K562 (cell line): ENCODE measurements at places on chromosomes 13 and 19. TPM values are rescaled to one million over a fixed set of nuclear protein-coding genes. Genes with fewer than 3 reads are reported as not detected.

DNA sequence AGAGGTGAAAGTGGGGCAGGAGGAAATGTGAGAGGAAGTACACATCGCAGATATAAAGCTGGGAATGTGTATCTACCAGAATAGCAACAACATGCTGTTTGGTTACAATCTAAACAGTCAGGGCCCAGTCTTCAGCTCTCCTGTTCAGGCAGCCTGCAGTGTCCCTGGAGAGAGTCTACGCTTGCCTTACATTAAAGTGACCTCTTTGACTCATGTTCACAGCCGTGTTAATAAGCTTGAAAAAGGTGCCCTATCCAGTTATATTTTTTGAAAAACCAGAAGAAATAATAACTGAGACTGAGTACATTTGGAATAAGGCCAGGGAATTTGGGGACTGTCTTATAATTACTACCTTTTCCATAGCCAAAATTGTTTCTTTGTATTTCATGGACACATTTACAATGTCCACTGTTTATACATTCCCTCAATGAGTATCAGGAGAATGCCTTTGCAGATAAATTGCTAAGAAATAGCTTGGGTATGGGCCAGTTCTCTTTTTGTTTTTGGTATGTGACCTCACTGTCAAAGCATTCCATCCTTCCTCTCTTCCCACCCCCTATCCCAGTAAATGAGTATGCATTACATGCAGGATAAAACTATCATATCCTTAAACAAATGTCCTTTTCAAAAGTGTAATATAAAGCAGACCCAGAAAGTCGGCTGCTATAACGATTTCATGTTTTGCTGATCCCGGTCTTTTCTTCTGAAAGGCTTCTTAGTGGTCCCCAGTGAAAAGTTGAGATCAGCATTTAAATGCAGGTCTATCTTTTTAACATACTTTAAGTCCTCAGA, 82.6 kb downstream of the PCDH9 start:
- no peaks in the 10 kb centered on the region for H3K4me1 ChIP-seq
- H3K27ac ChIP-seq = no peak overlapping the region
- H3K27me3 ChIP-seq = no peaks in the 10 kb centered on the region
- H3K4me3 ChIP-seq = no peak overlapping the region
- no peaks in the 10 kb centered on the region for H3K36me3 ChIP-seq

- peaks cover 47% of the 10 kb centered on the region; the same call in 2 of the 3 replicates for H3K36me3 ChIP-seq
- peaks cover 31% of the 10 kb centered on the region for H3K4me1 ChIP-seq
- peak; percentile 64 for DNase-seq
- peak overlapping the region; percentile 77 for H3K27ac ChIP-seq
These were observed 799 bp downstream of the NR1H2 start for GRCh38 chr19:50377051-50377461.

DNA sequence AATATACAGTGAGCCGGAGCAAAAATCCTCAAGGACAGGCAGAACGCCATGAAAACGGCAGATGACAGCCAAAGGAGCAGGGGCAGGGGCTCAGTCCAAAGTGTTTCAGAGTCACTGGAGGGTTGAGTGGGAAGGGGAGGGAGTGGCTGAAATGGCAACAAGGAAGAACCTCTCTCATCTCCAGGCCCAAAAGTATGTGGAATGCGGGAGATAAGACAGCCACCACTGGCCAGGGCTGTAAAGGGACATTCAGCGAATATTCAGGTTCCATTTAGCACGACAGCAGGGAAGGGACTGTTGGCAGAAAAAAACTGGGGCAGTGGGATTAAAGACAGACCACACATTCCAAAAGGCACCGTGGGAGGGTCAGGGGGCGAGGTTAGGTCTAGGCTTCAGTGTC, 48.4 kb downstream of the USPL1 start:
- no peaks in the 10 kb centered on the region for H3K27me3 ChIP-seq
- no peak overlapping the region for H3K4me3 ChIP-seq
- peak; percentile 58 for DNase-seq

DNA sequence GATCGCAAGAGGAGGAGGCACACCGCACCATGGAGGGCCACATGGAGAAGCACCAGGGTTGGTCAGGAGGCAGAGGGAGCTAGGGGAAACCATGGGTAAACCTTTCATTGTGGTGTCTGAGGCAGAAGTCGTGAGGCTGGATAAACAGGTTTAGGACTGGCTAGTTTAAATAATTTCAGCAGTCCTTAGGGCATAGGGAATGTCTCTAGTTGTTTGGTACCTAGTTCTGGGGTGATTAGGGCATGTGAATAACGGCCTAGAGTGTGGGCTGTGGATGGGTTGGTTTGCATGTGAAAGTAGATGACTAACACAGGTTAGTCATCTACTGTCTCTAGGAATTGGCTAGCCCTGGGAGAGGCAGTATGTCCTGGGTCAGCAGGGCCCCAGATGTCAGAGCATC, 102.3 kb downstream of the STOML3 start:
- H3K27me3 ChIP-seq = no peaks in the 10 kb centered on the region
- no peak overlapping the region for H3K4me3 ChIP-seq
- H3K36me3 ChIP-seq = no peaks in the 10 kb centered on the region

DNA sequence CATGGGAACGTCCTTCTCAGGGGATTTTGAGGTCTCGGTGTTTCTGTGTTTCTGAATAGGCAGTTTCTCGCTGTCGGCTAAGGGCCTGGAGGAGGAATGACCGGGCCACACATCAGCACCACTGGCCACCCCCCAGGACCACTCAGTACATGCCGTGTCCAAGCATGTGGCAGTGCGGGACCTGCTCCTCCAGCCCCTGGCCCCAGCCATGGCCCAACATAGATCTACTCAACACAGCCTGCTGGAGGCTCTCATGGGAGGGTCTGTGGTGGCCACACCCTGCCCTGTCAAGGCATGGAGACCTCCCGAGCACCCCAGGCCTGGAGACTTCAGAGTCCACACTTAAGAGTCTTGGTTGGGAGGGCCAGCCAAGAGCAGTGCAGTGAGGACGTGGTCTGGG, 17.5 kb downstream of the IZUMO4 start:
- no peaks in the 10 kb centered on the region for H3K4me1 ChIP-seq
- DNase-seq = no peak
- no peak overlapping the region for H3K4me3 ChIP-seq
- no peak overlapping the region for H3K27ac ChIP-seq

DNA sequence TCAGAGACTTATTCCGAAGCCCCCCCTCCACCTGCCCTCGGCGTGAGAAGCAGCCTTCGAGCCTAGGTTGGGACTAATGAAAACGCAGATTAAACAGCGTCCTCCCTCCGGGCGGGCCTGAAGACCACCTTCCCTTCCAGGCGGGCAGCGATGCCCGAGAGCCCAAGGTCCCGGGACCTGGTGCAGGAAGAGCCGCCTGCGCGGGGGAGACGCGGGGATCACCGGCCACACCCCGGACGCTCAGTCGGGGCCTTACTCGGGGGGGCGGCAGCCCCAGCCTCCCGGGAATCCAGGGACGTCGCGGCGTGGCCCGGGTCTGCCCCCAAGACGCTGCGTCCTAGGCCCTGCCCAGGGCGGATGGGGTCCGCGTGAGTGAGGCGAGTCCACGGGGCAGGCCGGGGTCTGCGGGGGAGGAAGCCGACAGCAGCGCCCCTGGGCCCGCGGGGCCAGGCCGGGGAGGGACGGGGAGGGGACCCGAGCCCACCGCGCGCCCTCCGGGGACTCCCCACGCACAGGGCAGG, 33.3 kb upstream of the SPACA7 start:
- no peak overlapping the region for H3K27ac ChIP-seq
- peaks cover 9% of the 10 kb centered on the region; the same call in 1 of the 3 replicates for H3K27me3 ChIP-seq
- H3K4me1 ChIP-seq = no peaks in the 10 kb centered on the region
- no peaks in the 10 kb centered on the region for H3K36me3 ChIP-seq
- no peak overlapping the region for H3K4me3 ChIP-seq

GRCh38 chr13:91491980-91492379, 93.6 kb downstream of the GPC5 start:
- no peak overlapping the region for H3K4me3 ChIP-seq
- no peaks in the 10 kb centered on the region for H3K4me1 ChIP-seq
- no peaks in the 10 kb centered on the region for H3K36me3 ChIP-seq
- H3K27me3 ChIP-seq = no peaks in the 10 kb centered on the region

- H3K4me3 ChIP-seq = no peak overlapping the region
- no peaks in the 10 kb centered on the region for H3K36me3 ChIP-seq
- H3K4me1 ChIP-seq = no peaks in the 10 kb centered on the region
- no peak for DNase-seq
- H3K27ac ChIP-seq = no peak overlapping the region
These were observed 29.1 kb upstream of the IGFL4 start for GRCh38 chr19:46069806-46070341.

DNA sequence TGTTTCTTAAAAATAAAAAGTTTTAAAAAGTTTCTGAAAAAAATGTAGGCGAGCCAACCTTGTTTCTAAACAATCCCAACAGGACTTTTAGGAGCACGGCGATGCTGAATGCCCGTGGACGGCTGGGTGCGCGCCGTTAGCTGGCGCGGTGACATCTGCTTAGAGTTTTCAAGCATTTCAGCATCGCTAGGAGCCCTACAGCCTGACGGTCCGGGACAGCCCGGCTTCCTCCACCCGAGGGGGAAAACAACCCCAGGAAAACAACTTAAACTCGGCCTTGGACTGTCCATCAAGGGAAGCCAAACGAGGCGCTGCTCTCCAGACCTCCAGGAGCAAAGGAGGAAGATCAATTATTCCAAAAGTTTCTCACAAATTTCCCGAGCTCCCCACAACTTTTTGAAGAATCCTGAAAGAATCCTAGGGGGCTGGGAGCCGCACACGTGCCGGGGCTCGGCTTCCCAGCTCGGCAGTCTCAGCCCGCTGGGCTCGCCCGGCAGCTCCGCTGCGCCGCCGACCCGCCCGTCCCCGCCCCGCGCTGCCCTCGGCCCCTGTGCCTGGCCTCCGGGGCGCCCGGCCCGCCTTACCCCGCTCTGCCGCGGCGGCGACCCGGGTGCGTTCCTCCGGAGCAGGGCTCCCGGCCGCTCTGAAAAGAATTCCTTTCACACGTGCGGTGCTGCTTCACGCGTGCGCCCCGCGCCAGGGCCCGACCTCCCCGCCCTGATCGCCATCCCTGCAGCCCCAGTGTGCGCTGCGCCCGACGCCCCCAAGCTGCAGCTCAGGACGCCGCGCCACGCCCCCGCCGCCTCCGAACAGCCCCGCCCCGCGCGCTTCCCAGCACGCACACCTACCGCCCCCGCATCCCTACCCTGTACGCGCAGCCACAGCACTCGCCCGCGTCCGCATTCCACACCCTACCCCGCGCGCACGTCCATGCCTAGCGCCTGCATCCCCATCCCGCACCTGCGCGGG, at the start of gene GJA3:
GJA3 (minus strand) TSS at position 747 of the 969 bp plus-strand sequence. CDS start 17,764 bp downstream, outside the sequence.
- no peaks in the 10 kb centered on the region for H3K36me3 ChIP-seq
- no peaks in the 10 kb centered on the region; the same call in 2 of the 3 replicates for H3K4me1 ChIP-seq
- H3K27ac ChIP-seq = no peak within 1 kb of the TSS
- H3K4me3 ChIP-seq = peak within 1 kb of the TSS; percentile 32
- H3K27me3 ChIP-seq = peaks cover under 1% of the 10 kb centered on the region; the same call in 1 of the 2 replicates
- DNase-seq = peak; percentile 67

- no peaks in the 10 kb centered on the region for H3K36me3 ChIP-seq
- H3K27me3 ChIP-seq = no peaks in the 10 kb centered on the region
- no peaks in the 10 kb centered on the region for H3K4me1 ChIP-seq
- H3K4me3 ChIP-seq = no peak overlapping the region
- DNase-seq = no peak
- no peak overlapping the region for H3K27ac ChIP-seq
These were observed 27.6 kb downstream of the SLAIN1 start for GRCh38 chr13:77725071-77725470.

DNA sequence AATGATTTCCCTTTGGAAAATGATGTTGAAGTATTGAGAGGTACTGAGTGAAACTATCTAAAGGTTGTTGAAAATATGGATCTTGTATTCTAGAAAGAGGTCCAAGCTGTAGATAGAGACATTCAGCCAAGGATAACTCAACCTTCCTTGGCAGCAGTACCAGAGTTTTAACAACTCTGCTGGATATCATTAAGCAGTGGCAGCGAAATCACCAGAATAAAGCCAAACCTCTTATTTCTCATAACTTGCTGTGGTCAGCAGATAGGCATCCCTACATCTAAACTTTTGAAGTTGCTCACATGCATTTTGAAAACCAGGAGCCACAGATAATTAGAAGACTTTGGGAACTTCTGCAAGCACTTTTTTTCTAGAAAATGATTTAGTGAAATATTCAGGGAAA, 559.8 kb downstream of the IRS2 start:
- no peak for DNase-seq
- H3K27ac ChIP-seq = no peak overlapping the region
- no peaks in the 10 kb centered on the region for H3K27me3 ChIP-seq
- no peak overlapping the region for H3K4me3 ChIP-seq

GRCh38 chr13:50712456-50712855, 131.0 kb downstream of the DLEU7 start:
- peaks cover 17% of the 10 kb centered on the region; the same call in 1 of the 2 replicates for H3K27me3 ChIP-seq
- H3K4me1 ChIP-seq = no peaks in the 10 kb centered on the region
- no peak for DNase-seq
- H3K4me3 ChIP-seq = no peak overlapping the region
- no peaks in the 10 kb centered on the region for H3K36me3 ChIP-seq

DNA sequence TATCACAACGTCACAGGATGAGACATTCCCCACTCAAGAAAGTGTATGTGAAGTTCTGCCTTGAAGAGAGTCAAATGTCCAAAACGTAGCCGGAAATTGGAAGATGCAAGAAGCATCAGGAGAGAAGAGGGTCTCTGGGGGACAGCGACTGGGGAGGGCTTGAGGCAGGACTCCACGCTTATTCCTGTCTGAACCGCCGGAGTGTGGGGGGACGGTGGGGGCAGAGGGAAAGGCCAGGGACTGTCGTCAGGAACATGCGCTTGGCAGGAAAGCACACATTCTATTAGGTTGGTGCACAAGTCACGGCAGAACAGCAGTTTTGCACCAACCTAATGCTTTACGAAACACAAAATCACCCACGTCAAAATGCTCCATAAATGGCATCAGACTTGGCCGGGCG, 95.3 kb upstream of the TM9SF2 start:
- H3K36me3 ChIP-seq = no peaks in the 10 kb centered on the region
- H3K4me1 ChIP-seq = no peaks in the 10 kb centered on the region
- DNase-seq = no peak
- no peak overlapping the region for H3K27ac ChIP-seq

- H3K4me3 ChIP-seq = peak within 1 kb of the TSS; percentile 55
- no peaks in the 10 kb centered on the region for H3K27me3 ChIP-seq
- H3K27ac ChIP-seq = peak within 1 kb of the TSS; percentile 68
- peaks cover 9% of the 10 kb centered on the region; the same call in 2 of the 3 replicates for H3K4me1 ChIP-seq
- no peaks in the 10 kb centered on the region for H3K36me3 ChIP-seq
These were observed at the start of gene MISP3 for GRCh38 chr19:14072535-14073260. Gene MISP3, plus strand, starts transcription at chr19:14072786. Its CDS starts 524 bp downstream, at chr19:14073310.

- H3K36me3 ChIP-seq = no peaks in the 10 kb centered on the region
- H3K4me1 ChIP-seq = no peaks in the 10 kb centered on the region
- no peak overlapping the region for H3K27ac ChIP-seq
- H3K27me3 ChIP-seq = peaks cover 8% of the 10 kb centered on the region; the same call in 1 of the 3 replicates
- no peak for DNase-seq
- H3K4me3 ChIP-seq = no peak overlapping the region
These were observed 9.5 kb downstream of the VSTM2B start for GRCh38 chr19:29535214-29535831.

- H3K4me3 ChIP-seq = no peak overlapping the region
- H3K4me1 ChIP-seq = no peaks in the 10 kb centered on the region
- no peaks in the 10 kb centered on the region for H3K36me3 ChIP-seq
- no peak for DNase-seq
These were observed 413.7 kb downstream of the DCT start for GRCh38 chr13:94065741-94066140.

- no peaks in the 10 kb centered on the region for H3K4me1 ChIP-seq
- no peaks in the 10 kb centered on the region for H3K36me3 ChIP-seq
- no peak overlapping the region for H3K27ac ChIP-seq
- H3K4me3 ChIP-seq = no peak overlapping the region
These were observed 278.8 kb downstream of the SLITRK6 start for GRCh38 chr13:85520445-85520844.

Gene SCGB2B2
- not detected in 2 replicates for total RNA-seq

Gene NCAN
- 0.04 and 0.07 TPM in 2 replicates for total RNA-seq

Gene NXNL1
- not detected in 2 replicates for total RNA-seq

Gene RAVER1
- total RNA-seq = 112 and 113 TPM in 2 replicates

Gene COPE
- total RNA-seq = 273 and 289 TPM in 2 replicates

Gene NLRP9
- total RNA-seq = not detected in 2 replicates

Gene EDNRB
- total RNA-seq = 0.04 and 0.36 TPM in 2 replicates

Gene C19orf85
- total RNA-seq = not detected in 2 replicates

Gene PRR22
- total RNA-seq = 9.3 and 12.0 TPM in 2 replicates
